ENCODE measurements at places on chromosomes 1 and 21. TPM values are rescaled to one million over a fixed set of nuclear protein-coding genes. Genes with fewer than 3 reads are reported as not detected.

The DENND2C gene
- total RNA-seq: 3.6 TPM

The DCDC2B gene
- total RNA-seq: 0.27 TPM

The RBM34 gene
- 82.0 TPM for total RNA-seq

The DIPK1A gene
- total RNA-seq: 4.3 TPM

The BMP8A gene
- 4.1 TPM for total RNA-seq

The FMO3 gene
- 0.12 TPM for total RNA-seq

The PLA2G2F gene
- total RNA-seq: 0.12 TPM

The REN gene
- total RNA-seq: 0.47 TPM

The EPHB2 gene
- 19.5 TPM for total RNA-seq

The AMY2B gene
- total RNA-seq: 2.6 TPM

The MDM4 gene
- total RNA-seq: 79.5 TPM

The CASQ1 gene
- not detected for total RNA-seq

GRCh38 chr1:39407510-39407895 lies 83.9 kb upstream of the BMP8A start:
- peaks cover 62% of the 10 kb centered on the region for H3K4me1 ChIP-seq
- H3K27ac ChIP-seq: no peak overlapping the region
- H3K4me3 ChIP-seq: peak overlapping the region; percentile 60
- H3K36me3 ChIP-seq: no peaks in the 10 kb centered on the region
- DNase-seq: no peak

DNA sequence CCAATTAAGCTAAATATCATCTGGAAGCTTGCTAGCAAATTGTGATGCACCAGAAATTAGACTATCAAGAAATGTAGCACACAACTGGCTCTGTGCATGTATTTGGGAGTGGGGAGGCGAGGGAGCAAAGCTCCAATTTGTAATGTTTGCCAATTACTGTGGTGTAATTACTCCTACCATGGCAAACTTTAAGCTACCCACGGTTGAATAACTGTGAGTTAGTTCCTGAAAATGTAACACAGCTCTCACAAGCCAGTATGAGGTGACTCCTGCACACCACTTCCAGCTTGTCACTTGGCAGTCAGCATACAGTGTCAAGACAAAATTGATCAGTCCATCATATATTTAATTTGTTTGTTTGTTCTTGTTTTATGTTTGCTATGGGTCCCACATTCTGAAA lies 141.2 kb downstream of the TM2D1 start:
- H3K27ac ChIP-seq: no peak overlapping the region
- H3K4me1 ChIP-seq: no peaks in the 10 kb centered on the region
- H3K36me3 ChIP-seq: no peaks in the 10 kb centered on the region
- no peak for DNase-seq
- H3K27me3 ChIP-seq: no peaks in the 10 kb centered on the region

DNA sequence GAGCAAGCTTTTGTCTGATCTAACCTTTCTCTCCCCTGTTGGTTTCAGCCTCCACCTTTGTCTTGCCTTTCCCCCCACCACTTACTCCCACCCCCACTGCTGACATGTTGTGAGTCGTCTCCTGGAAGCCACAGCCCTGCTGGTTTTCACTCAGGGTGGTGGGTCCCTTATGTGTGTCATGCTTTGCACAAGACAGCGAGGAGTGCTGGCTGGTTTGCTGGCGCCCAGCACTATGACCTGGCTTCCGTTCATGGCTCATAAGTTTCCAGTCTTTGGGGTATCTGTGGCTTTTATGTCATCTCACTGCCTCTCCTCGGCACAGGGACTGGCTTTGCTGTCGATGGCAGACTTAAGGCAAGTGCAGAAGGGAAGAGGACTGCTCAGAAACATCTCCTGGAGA lies 177.7 kb downstream of the KIF26B start:
- no peaks in the 10 kb centered on the region for H3K36me3 ChIP-seq
- H3K27me3 ChIP-seq: no peaks in the 10 kb centered on the region
- H3K4me1 ChIP-seq: peaks cover 7% of the 10 kb centered on the region
- H3K4me3 ChIP-seq: no peak overlapping the region
- DNase-seq: no peak

- H3K27me3 ChIP-seq: no peaks in the 10 kb centered on the region
- no peaks in the 10 kb centered on the region for H3K4me1 ChIP-seq
- no peak for DNase-seq
- H3K4me3 ChIP-seq: no peak overlapping the region
- H3K27ac ChIP-seq: no peak overlapping the region
Observed at GRCh38 chr1:176225479-176225875, 18.4 kb upstream of the COP1 start.

- no peaks in the 10 kb centered on the region for H3K27me3 ChIP-seq
- H3K4me3 ChIP-seq: no peak overlapping the region
- no peaks in the 10 kb centered on the region for H3K4me1 ChIP-seq
- no peak for DNase-seq
- H3K27ac ChIP-seq: no peak overlapping the region
Observed at GRCh38 chr1:162893612-162893908, 32.6 kb upstream of the CCDC190 start.

DNA sequence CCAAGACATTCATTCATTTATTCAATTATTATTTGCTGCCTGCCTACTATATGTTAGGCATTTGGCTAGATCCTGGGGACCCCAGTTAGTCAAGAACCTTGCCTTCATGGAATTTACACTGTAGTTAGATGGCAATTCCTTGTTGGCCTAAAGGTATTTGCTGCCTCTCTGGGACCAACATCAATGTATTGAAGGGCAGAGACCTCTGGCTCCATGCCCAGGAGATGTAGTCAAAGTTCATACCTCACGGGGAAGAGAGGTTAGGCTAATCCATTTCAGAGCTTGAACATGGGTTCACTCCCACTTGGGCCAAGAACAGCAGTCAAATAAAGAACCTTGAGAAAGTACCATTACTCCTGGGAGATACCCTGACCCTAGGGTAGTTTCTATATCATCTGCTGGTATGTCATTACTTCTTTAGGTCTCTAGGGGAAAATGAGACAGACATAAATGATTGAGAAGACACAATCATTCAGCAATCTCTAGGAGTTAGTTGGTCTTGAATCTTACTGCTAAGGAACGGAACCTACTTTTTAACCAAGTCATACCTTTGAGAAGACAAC lies 32.0 kb downstream of the SORT1 start:
- no peaks in the 10 kb centered on the region for H3K36me3 ChIP-seq

- no peak overlapping the region for H3K27ac ChIP-seq
- H3K4me1 ChIP-seq: peaks cover 21% of the 10 kb centered on the region
- no peaks in the 10 kb centered on the region for H3K27me3 ChIP-seq
Observed at GRCh38 chr21:45324489-45325205, 37.0 kb upstream of the POFUT2 start.

DNA sequence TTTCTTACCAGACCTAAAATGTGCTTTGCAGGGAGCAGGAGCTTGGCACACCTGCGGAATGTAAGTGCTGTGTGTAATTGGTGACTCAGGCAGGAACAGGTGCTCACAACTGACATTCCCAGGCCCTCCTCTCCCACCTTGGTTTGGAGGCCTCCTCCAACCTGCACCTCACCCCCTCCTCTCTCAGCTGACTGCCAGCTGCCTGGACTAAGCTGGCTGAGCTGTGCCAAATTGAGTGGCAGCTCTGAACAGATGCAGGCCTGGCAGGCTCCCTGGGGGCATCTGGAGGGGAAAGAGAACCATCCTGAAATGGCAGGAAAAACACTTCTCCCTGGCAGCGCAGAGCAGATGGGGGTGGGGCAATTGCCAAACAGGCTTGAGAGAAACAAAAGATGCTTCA lies 91.7 kb upstream of the PGBD5 start:
- no peak overlapping the region for H3K4me3 ChIP-seq
- no peak overlapping the region for H3K27ac ChIP-seq
- H3K4me1 ChIP-seq: no peaks in the 10 kb centered on the region
- DNase-seq: no peak
- peaks cover 10% of the 10 kb centered on the region for H3K27me3 ChIP-seq

- H3K4me1 ChIP-seq: no peaks in the 10 kb centered on the region
- H3K36me3 ChIP-seq: no peaks in the 10 kb centered on the region
- DNase-seq: no peak
- no peak overlapping the region for H3K4me3 ChIP-seq
Observed at GRCh38 chr1:169305948-169306347, 61.6 kb downstream of the NME7 start.

GRCh38 chr1:64136752-64137411 lies 66.5 kb upstream of the UBE2U start:
- DNase-seq: peak; percentile 46
- no peaks in the 10 kb centered on the region for H3K27me3 ChIP-seq
- H3K4me3 ChIP-seq: no peak overlapping the region

- no peaks in the 10 kb centered on the region for H3K4me1 ChIP-seq
- H3K27ac ChIP-seq: no peak overlapping the region
- H3K27me3 ChIP-seq: peaks cover 5% of the 10 kb centered on the region
- no peaks in the 10 kb centered on the region for H3K36me3 ChIP-seq
- H3K4me3 ChIP-seq: no peak overlapping the region
Observed at GRCh38 chr1:236701782-236702181, 15.5 kb downstream of the ACTN2 start.

- H3K27ac ChIP-seq: no peak overlapping the region
- no peaks in the 10 kb centered on the region for H3K27me3 ChIP-seq
- H3K36me3 ChIP-seq: no peaks in the 10 kb centered on the region
- no peaks in the 10 kb centered on the region for H3K4me1 ChIP-seq
- no peak for DNase-seq
Observed at GRCh38 chr1:78918157-78918556, 88.4 kb downstream of the ADGRL4 start.

DNA sequence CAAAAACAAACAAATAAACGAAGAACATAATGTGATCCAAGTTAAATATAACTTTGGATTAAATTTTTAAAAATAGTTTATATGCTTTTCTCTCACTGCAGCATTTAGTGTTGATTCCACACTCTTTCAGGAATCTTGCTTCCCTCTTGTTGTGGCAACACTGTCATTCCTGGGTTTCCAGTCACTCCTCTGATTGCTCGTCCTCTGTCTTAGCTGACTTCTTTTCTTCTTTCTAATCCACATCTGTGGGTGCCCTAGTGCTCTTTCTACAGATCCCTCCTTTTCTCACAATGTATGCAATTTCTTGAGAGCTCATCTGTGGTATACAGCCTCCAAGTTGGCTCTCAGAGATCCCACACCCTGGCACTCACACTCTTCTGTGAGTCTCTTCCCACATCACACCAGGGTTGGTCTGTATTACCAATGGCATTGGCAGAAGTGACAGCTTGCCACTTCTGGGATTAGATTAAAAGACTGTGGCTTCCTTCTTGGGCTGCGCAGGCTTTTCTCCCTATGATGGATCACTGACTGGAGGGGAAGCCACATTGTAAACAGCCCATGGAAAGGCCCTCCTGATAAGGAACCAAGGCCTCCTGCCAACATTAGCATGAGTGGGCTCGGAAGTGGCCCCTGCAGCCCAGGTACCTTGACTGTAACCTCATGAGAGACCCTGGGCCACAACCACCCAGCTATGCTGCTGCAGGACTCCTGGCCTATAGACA lies 11.5 kb upstream of the MYOC start:
- H3K36me3 ChIP-seq: no peaks in the 10 kb centered on the region
- H3K4me3 ChIP-seq: no peak overlapping the region
- no peaks in the 10 kb centered on the region for H3K27me3 ChIP-seq
- H3K27ac ChIP-seq: no peak overlapping the region
- DNase-seq: no peak

- H3K27me3 ChIP-seq: no peaks in the 10 kb centered on the region
- no peak overlapping the region for H3K4me3 ChIP-seq
- no peak for DNase-seq
- H3K36me3 ChIP-seq: no peaks in the 10 kb centered on the region
- no peak overlapping the region for H3K27ac ChIP-seq
Observed at GRCh38 chr1:8752411-8752810, 65.0 kb downstream of the RERE start.

DNA sequence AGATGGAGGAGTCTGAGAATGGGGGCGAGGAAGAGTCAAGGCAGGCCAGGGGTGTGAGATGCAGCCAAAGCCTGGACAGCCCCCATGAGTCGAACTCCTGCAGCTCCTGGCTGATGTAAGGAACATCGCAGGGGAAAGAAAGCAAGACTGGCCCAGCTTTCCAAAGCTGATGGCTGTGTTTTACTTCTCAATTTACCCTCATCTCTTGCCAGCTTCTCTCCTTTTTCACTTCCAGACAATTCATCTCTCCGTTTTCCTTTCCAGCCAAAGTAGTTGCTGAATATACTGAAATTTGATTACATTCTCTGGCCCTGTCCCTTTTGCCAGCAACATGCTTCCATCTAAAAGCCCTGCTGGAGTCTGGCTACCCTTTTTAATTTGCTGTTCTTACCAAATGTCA lies 40.0 kb upstream of the UBE2U start:
- DNase-seq: no peak
- H3K36me3 ChIP-seq: no peaks in the 10 kb centered on the region
- H3K27ac ChIP-seq: no peak overlapping the region

GRCh38 chr1:11134898-11135266 lies 35.2 kb upstream of the EXOSC10 start:
- H3K36me3 ChIP-seq: peaks cover 9% of the 10 kb centered on the region
- DNase-seq: no peak
- H3K4me3 ChIP-seq: no peak overlapping the region
- no peak overlapping the region for H3K27ac ChIP-seq

GRCh38 chr1:186927884-186928283 lies 99.1 kb downstream of the PLA2G4A start:
- H3K27me3 ChIP-seq: no peaks in the 10 kb centered on the region
- H3K4me3 ChIP-seq: no peak overlapping the region
- no peaks in the 10 kb centered on the region for H3K36me3 ChIP-seq
- H3K27ac ChIP-seq: 0 out of 2 replicates have a peak overlapping the region, but pooled peaks have one; percentile 19
- peaks cover 9% of the 10 kb centered on the region for H3K4me1 ChIP-seq

- H3K4me3 ChIP-seq: no peak overlapping the region
- H3K27me3 ChIP-seq: no peaks in the 10 kb centered on the region
- DNase-seq: no peak
- no peak overlapping the region for H3K27ac ChIP-seq
- H3K4me1 ChIP-seq: peaks cover 21% of the 10 kb centered on the region
Observed at GRCh38 chr1:10904396-10905358, 107.8 kb upstream of the TARDBP start.

DNA sequence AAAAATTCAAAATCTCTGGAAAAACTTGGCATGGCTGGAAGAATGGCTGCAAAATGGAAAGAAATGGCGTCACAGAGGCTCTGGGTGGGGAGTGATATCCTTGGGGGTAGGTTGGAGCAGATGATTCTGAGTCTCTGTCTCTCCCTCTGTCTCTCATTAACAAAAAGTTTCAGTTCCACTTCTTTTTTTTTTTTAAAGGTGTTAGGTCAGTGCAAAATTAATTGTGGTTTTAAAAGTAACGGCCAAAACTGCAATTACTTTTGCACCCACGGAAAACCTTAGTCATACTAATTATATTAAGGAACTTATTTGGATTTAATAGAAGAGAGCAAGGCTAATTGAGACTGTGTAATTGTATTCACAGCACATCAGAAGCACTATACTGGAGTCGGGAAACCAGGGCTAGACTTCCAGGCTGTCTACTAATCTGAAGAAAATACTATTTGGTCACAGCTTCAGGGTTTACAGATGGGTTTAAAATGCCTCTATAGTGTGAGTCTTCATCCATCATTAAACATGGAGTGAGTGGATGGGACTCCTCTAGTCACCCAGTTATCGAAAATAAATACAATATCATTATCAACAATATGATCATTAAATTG lies 289.1 kb upstream of the PLD5 start:
- H3K4me3 ChIP-seq: no peak overlapping the region
- H3K27ac ChIP-seq: no peak overlapping the region
- H3K36me3 ChIP-seq: no peaks in the 10 kb centered on the region
- DNase-seq: no peak

Data from HCT116 (cell line).